ENCODE measurements at places on chromosomes 4 and X.
A peak's percentile ranks its signal among the peaks of the same experiment; 100 is the strongest.

GRCh38 chr4:76584241-76585152 lies 149.5 kb downstream of the SHROOM3 start:
- no peak for DNase-seq

DNA sequence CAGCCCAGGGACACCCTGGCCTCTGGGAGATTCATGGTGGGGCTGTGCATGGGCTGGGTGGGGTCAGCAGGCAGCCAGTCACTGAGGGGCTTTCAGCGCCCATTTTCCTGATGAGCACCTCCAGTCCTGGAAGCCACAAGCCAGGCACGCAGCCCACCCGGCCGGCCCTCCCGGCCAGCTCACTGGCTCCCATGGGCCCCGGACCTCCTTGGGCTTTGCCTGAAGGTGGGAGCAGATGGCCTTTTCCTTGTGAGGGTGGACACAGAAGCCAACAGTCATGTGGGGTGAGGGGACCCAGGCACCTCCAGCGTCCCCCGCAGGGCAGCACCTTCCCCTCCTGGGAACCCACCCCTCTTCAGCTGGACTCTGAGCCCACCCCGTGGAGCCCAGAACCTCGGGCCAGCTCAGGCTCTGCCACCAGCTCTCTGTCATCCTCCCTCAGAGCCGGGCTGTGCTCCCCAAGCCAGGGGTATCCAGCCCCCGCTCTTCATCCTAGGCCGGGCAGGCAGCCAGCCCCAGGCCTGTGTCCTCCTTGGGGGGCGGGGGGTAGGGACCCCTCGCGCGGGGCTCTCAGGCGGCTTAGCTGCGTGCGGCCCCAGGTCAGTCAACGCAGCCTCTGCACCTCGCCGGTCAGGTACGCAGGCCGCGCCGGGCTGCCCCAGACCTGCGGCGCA lies 798 bp upstream of the FGFR3 start:
- no peak for DNase-seq

GRCh38 chr4:69744157-69744478 lies 16.3 kb downstream of the SULT1B1 start:
- no peak for DNase-seq

DNA sequence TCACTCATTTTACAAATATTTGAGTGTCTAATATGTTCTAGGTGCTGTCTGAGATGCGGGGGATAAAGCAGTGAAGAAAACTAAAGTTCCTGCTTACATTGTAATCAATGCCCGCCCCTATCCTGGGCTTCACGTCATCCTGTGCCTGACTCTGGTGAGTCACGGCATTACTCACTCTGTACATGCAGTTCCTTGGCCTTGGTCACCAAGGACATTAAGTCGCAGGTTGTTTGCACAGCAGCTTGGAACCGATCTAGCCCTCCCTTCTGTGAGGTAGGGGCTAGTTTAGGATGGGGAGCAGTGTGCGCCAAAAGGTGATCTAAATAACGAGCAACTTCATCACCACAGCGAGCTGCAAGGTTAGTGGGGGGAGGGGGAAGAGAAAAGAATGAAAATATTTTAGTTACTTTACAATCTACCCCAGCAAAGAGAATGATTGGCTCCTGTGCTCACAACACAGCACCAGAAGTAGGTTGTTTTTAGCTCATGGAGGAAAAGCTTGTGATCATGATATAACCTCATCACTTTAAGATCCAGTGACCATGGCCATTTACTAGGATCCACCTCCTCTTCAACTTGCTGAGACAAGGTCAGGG lies 48.0 kb upstream of the HDAC8 start:
- DNase-seq = no peak

DNA sequence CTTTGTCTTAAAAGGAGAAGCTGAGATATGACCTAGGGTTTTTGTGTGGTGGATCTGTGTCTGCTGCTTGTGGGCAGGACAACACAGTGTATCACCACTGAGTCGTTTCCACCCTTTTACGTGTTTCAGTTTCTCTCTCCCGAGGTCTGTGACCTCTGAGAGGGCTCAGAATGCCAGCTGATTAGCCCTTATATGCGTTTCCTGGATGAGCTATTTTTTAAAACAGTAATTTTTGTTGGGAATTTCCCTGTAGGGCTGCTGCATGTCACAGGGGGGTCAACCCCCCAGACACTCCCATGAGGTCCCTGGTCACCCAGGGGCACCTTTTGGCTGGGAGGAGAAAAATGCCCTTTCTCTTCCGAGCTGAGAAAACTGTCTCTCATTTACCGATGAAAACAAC lies 170.4 kb upstream of the CASK start:
- peak; percentile 0 for DNase-seq

DNA sequence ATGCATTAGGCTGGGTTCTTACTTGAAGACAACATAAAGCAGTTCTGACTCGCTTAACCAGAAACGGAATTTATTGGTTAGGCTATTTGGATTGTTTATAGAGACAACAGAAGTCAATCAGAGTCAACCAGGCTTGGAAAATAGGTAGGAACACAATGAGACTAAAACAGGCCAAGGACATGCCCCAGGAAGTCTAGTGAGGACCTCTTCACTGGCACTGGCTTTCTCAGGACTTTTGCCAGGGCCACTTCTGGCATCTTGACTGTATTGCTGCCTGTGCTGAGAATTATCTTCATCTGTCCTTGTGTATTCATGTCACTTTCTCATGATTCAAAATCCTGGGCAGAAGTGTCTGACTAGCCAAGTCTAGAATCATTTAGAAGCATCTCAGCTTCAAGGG lies 19.6 kb downstream of the PGAM4 start:
- no peak for DNase-seq

DNA sequence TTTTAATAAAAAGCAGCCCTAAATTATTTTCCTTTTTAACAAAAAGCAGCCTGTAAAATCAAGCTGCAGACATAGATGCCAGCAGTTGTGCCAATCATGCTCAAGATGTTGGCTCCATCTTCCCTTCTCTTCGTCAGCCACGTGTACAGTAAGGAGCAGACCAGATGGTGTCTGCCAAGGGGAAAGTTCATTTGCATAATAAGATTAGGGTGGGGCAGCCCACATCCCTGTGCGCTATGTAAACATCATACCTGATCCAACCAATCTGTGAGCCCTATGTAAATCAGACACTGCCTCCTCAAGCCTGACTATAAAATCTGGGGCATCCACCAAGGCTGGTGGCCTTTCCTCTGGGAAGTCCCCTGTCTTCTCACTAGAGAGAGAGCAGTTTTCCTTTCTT lies 23.1 kb upstream of the C1GALT1C1 start:
- DNase-seq = no peak

DNA sequence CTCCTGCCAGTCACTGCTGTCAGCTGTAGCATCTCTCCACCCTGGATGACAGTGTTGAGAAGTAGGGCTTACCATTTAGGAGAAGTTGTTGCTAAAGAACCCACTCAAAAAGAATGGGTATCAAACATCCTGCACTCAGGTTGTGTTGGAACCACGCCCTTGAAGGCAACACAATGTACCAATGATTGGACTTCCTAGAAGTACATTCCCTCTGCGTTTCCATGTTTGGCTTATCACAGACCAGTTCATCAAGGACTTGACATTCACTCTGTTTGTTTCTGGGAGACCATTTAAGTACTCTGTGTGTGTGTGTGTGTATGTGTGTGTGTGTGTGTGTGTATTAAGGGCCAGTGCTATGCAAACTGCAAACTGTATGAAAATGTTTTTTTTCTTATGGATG lies 200.6 kb upstream of the GATB start:
- DNase-seq = no peak

GRCh38 chrX:109844986-109845385 lies 111.9 kb upstream of the ACSL4 start:
- no peak for DNase-seq

- no peak for DNase-seq
Measured at GRCh38 chrX:81201071-81201470, 642 bp downstream of the HMGN5 start.

- DNase-seq = no peak
Measured at GRCh38 chr4:157978680-157979361, 194.0 kb downstream of the GASK1B start.

- no peak for DNase-seq
Measured at GRCh38 chrX:43349363-43349762, 306.7 kb upstream of the MAOA start.

GRCh38 chr4:55116450-55116849 lies 8.9 kb downstream of the KDR start:
- no peak for DNase-seq

DNA sequence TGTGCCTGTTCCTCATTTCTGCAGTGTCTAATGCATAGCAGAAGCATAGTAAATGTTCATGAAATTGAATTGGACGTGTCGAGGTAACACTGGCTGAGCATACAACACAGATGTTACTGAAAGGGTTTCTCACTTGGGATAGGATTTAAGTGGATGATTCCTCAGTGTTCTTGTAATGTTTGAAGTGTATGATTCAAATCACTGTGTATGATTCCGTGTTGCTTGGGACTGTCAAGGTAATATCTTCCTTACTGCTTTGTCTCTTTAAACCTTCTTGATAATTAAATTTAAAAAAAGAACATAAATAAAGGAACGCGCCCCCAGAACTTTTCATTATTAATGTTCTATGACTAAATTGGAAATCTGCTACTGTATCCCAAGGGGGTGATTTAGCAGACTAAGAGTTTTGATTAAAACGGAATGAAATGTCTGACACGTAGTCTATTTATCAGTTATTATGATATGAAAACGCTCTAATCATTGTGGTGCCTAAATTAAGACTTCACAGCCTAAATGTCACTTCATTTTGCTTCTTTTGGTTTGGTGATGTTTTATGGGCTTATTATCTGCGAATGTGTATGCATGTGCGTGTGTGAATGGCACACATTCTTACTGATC lies 696.9 kb upstream of the EPHA5 start:
- no peak for DNase-seq

DNA sequence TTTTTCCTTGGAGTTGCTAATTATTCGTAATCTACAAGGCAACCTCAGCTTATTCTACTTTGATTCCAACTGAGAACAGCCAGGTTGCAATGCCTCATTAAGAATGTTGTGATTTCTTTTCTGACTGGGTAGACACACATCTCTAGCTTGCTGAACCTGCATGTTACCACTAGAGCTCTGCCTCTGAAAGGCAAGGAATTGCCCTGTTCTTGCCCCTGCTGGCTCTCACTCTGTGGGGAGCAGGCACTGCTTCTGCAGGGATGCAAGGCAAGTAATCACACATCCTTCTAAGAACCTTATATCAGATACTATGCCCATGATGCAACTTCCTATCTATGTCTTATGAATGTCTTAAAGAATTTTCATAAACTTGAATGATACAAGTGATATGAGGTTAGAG lies 503.2 kb downstream of the PACRGL start:
- DNase-seq = no peak

DNA sequence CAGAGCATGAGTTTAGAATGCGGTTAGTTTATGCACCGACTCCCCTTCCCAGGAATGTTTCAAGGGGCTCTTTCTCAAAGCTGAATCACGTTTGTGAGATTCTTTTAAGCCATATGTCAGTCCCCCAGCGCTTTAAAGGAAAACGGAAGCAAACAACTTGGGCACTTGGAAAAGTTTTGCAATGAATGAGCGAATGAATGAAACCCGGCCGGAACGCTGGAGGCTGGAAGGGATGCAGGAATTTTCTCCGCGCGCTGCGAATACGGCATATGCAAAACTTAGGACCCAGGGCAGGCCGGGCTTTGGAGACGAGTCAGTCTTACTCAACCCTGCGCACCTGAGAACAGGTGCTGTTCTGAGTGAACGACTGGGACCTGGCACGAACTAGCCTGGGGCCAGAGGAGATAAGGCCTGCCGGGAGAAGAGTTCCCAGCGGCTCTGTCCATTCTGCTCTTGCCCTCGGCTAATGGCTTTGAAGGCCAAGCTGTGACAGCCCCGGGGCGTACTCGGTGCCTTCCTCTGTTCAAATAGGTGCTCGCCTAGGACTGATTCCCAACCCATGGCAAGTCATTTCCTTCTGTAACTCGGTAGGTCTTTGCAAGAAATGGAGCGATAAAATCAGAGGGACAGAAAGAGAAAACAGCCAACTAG lies 743 bp upstream of the NRK start:
- DNase-seq = no peak

- DNase-seq = no peak
Measured at GRCh38 chr4:124386163-124386562, 326.4 kb downstream of the ANKRD50 start.

DNA sequence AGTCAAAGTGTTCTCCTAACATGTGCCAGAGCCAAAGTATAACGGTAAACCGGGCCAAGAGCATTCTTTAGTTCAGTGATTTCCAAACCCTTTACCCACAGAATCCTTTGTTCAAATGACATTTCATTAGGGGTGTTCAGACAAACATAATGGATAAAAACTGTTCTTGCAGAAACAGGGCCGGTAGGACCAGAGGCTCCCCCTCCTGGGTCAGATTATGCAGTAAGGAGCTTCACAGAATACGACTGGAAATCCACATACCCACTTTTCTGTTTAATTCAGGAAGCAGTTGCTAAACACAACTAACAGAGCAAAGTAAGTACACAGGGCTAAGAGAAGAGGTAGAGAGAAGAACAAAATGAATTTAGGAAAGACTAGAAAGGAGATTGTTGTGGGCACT lies 46.6 kb upstream of the TMEM184C start:
- DNase-seq = no peak

DNA sequence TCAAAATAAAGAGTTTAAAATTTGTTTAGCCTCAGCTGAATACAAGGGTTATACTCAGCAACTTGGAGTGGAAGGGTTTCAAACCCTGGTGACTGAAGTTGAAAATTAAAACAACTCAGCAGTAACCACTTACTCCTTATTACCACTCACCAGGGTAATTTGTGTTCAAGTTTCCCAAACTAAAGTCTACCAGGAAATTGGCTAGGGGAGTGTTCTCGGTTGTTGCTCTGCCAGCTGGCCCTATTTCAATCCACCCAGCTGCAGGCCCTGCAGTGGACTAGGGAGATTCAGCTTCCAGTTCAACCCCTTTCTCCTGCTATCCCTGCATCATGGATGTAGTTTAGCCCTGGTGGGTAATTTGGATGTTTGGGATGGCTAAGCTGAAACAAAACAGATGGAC lies 37.8 kb upstream of the EXOC1L start:
- no peak for DNase-seq

DNA sequence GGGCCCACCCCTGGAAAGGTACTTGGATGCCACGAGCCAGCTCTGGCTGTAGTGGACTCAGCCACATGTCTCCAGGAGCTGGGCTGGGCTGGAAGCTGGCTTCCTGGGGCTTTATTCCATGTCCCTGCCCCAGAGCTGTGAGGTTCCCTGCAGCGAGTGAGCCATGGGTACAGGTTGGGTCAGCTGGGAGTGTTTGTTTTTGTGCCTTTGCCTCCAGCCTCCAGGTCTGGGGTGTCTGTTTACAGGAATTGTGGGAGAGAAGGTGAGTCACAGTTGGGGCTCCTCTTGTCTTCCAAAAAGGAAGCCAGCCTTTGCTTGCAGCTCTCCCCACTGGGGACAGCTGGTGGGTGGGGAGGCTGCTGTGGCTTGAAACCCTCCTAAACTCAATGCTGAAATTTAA lies 21.5 kb downstream of the SORCS2 start:
- DNase-seq = no peak

DNA sequence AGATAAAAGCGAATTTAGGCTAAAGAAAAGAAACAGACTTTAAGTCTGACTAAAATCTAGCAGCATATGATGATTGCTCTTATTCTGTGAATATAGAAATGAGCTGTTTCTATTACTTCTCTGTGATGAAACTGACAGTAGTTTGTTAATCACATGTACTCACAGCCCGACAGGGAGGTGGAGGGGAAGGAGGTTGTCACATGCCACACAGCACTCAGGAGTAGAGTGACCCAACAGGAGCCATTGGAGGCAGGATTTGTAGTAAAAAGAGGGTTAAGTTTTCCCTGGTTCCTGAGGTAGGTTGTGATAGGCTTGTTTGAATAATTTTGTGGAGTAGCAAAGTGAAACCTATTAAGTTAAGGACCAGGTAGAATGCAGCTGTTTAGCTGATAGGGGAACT lies 495.9 kb downstream of the CENPC start:
- DNase-seq = no peak
